ENCODE measurements at places on chromosomes 2 and 18. TPM values are rescaled to one million over a fixed set of nuclear protein-coding genes. Genes with fewer than 3 reads are reported as not detected.

The SIX3 gene
- not detected for total RNA-seq

The CRYBA2 gene
- not detected for total RNA-seq

The NT5C1B gene
- not detected for total RNA-seq

The TRABD2A gene
- total RNA-seq, result 15.7 TPM

The EVX2 gene
- 0.03 TPM for total RNA-seq

The CAPN14 gene
- 0.54 TPM for total RNA-seq

The FAP gene
- total RNA-seq, result not detected

The ACKR3 gene
- 3.1 TPM for total RNA-seq

The ST3GAL5 gene
- 8.9 TPM for total RNA-seq

The PRKAG3 gene
- not detected for total RNA-seq

DNA sequence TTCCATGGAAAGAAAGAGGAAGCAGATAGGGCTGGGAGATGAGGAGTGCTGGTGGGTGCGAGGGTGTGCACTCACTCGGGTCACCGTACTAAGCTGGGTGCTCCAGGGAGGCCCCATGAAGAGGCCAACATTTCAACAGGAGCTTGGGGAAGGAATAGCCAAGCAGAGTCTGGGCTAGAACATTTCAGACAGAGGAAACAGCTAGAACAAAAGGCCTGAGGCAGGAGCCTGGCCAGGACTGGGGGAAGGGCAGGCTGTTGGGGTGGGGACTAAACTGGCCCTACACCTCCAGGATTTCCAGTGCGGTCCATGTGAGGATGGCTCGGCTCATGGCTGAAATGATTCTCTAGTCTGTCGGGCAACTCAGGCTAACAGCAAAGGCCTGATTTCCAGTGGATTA lies 90.8 kb downstream of the ZFP36L2 start:
- DNase-seq, result no peak

DNA sequence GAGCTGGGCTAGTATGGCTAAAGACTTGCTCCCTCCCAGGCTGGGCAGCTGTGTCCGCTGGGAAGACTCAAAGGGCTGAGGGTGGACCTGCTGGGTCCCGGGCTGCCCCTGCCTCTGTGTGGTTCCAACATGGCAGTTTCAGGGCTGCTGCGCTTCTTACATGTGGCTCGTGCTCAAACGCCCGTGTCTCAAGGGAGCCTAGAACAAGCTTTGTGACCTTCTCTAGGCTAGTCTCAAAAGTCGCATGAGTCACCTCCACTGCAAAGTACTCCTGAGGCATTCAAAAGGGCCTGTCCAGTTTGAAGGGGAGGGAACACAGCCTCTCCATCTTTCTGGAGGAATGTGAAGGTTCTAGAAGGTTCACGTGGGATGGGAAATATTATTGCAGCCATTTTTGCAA lies 44.7 kb upstream of the RAB31 start:
- no peak for DNase-seq

GRCh38 chr18:46429649-46430224 lies 227.3 kb downstream of the LOXHD1 start:
- no peak for DNase-seq

GRCh38 chr18:27404855-27405254 lies 219.7 kb upstream of the CHST9 start:
- peak; percentile 11 for DNase-seq

GRCh38 chr18:45745817-45746461 lies 22.0 kb downstream of the SLC14A1 start:
- DNase-seq, result no peak

GRCh38 chr18:72762515-72763122 lies 105.2 kb downstream of the NETO1 start:
- DNase-seq, result peak; percentile 73

- no peak for DNase-seq
Measured at GRCh38 chr2:158890296-158890905, 78.0 kb upstream of the TANC1 start.

- DNase-seq, result no peak
Measured at GRCh38 chr2:24190503-24190902, 15.7 kb downstream of the FAM228A start.

- DNase-seq, result peak; percentile 81
Measured at GRCh38 chr2:136378712-136379595, 261.0 kb upstream of the CXCR4 start.

- no peak for DNase-seq
Measured at GRCh38 chr2:148932536-148932935, 57.5 kb downstream of the KIF5C start.

- no peak for DNase-seq
Measured at GRCh38 chr2:110101901-110102803, 13.5 kb downstream of the MALL start.

DNA sequence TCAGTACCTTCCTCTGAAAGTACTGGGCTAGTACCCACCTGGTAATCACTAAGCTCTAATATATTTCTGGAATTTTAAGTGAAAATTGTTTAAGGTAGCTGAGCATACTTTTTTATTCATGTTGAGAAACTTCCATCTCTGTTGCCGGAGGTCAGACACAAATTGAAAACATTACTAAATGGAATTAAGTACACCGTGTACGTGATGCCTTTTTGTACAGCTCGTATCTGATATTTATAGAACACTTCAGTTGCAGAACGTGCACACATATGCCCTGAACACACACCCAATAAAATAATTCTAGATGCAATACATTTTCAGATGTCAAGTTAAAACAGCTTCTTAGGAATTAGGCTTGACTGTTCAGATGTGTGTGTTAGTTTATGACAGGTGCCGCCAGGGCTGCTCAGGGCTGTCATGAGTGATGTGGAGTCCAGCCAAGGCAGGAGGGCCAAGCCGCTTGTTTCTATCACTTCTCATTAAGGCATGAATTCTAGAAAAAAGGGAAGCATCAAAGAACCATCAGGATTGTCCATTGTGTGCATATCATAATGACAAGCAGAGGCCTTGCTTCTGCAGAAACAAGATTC lies 80.9 kb upstream of the FOSL2 start:
- no peak for DNase-seq

DNA sequence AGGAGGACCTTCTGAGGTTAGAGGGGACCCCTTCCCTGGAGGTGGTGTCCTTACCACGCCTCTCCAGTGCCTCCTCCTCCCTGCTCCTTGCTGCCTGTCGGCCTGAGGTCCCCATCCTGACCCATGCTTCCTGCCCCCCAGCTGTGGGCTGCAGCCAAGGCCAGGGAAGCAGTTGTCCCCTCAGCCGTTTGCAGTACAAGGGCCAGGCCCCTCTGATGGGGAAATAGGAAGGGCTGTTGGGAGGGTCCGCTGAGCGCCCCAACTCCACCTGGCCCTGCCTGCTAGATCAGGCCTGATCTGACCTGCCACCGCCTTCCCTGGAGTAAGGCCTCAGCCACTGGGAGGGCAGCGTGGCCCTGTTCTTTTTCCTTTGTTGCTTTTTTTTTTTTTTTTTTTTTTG lies 219.8 kb downstream of the KLHL29 start:
- DNase-seq, result no peak

- peak; percentile 73 for DNase-seq
Measured at GRCh38 chr2:108396845-108397244, 19.1 kb downstream of the SULT1C4 start.

DNA sequence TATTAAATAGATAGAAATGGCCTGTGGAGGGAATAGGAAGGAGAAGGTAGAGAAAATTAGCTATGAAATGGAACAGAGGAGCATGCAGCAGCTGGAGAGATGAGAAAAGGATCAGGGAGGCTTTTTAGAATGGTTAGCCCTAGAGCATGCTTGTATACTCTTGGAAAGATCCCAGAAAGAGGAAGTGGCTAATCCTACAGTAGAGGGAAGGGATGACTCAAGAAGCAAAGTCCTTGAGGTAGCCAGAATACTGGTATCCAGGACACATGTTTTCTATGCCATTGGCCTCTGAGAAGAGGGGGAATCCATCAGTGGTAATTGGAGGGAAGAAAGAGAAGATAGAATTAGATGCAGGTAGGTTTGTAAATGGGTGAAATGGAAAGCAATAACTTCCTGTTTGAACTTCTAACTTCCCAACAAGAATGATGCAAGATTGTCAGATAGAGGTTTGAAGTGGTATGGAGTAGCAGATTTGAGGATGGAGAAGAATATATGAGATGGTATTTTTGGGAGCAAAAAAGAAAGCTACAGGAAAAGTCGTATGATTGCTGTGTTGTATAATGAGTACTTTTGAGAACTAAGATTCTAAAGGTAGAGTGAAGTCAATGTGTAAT lies 17.1 kb upstream of the OSBPL6 start:
- no peak for DNase-seq

- no peak for DNase-seq
Measured at GRCh38 chr2:7407906-7408680, 490.9 kb downstream of the RNF144A start.

GRCh38 chr2:69946351-69947324 lies 14.8 kb downstream of the ASPRV1 start:
- DNase-seq, result no peak

- no peak for DNase-seq
Measured at GRCh38 chr2:98898423-98898841, 37.6 kb downstream of the CRACDL start.

DNA sequence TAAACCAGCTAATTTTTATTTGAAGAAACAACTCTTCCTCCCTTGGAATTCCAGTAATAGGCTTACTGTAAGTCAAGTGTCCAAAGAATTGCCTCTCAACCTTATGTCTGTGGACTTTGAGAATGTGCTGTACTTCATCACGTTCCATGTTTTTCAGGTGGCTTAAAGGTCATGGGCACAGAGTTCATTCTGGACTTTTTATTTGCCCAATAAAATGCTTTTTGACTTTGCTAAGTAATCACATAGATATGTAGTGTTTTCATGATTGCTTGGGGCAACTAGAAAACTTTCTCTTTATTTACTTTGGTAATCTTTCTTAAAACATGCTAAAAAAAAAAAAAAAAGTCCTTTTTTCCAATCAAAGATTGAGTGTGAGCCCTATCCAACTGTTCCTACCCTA lies 10.4 kb upstream of the DNAH7 start:
- no peak for DNase-seq

GRCh38 chr2:239772721-239773120 lies 252.4 kb downstream of the NDUFA10 start:
- DNase-seq, result no peak

DNA sequence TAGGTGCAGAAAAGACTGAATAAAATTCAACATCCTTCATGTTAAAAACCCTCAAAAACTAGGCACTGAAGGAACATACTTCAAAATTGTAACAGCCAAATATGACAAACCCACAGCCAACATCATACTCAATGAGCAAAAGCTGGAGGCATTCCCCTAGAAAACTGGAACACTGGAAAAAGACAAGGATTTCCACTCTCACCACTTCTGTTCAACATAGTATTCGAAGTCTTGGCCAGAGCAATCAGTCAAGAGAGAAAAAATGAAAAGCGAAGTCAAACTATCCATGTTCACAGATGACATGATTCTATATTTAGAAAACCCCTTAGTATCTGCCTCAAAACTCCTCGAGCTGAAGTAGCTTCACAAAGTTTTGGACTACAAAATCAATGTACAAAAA lies 282.3 kb downstream of the PID1 start:
- no peak for DNase-seq

DNA sequence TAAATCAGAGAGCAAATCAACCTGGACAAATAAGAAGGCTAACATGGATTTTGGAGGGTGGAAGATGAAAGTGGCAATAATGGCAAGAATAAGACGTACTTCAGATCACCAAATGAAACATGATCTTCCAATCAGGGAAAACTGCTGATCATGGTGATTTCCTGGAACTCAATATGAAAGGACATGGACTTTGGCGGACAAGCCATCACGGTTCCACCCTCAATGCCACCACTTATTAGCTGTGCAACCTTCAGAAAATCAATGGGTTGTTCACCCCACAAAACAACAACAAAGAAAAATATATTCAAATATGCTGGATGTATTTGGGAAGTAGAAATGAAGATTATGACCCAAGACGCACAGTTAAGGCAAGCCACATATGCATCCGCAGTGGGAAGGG lies 81.7 kb downstream of the PPP1R1C start:
- no peak for DNase-seq
